ENCODE measurements at places on chromosomes 5 and 9.

DNA sequence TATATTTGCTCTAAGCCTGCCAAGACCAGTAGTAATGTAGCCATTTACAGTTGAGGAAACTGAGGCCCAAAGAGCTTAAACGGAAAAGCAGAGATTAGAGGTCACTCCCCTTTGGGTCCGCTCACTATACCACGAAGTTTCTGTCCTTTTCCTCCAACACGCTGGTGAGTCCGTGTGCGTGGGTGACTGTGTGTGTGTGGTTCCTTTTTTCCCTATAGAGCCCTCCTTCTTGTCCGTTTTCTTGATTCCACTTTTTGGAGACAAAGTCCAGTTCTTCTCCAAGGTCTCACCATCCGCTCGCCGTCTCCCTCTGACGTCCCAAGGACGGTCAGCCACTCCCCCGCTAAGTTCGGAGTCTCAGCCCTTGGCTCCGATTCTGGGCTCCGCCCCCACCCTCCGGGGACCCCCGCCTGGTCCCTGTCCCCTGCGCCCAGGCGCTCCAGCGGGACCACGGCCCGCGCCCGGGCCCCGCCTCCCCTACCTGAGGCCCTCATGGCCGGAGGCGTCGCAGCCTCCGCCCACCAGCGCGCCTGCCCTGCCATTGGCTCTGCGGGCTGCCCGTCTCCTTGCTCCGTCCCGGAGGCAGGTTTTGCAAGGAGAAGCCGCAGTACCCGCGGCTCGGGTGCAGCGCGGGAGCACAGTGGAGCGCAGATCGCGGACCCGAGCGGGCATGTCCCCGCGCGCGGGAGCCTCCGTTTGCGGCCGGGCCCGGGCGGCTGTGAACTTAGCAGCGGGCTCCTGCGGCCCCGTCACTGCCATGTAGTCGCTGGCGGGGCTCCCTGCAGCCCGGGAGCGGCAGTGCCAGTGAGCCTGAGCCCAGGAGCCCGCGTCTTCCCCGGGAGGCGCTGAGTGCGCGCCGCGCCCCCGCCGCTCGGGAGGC is at the start of gene MAST4:
MAST4 (plus strand) TSS at position 638 of the 880 bp plus-strand sequence. CDS start 263 bp downstream, outside the sequence.
- DNase-seq: peak; percentile 11

GRCh38 chr9:125325826-125326225 is 64.2 kb downstream of the GAPVD1 start:
- no peak for DNase-seq

GRCh38 chr9:137454597-137455358 is 4.4 kb downstream of the NSMF start:
- no peak for DNase-seq

- no peak for DNase-seq
Measured at GRCh38 chr5:10607023-10607665, 43.3 kb downstream of the ANKRD33B start.

DNA sequence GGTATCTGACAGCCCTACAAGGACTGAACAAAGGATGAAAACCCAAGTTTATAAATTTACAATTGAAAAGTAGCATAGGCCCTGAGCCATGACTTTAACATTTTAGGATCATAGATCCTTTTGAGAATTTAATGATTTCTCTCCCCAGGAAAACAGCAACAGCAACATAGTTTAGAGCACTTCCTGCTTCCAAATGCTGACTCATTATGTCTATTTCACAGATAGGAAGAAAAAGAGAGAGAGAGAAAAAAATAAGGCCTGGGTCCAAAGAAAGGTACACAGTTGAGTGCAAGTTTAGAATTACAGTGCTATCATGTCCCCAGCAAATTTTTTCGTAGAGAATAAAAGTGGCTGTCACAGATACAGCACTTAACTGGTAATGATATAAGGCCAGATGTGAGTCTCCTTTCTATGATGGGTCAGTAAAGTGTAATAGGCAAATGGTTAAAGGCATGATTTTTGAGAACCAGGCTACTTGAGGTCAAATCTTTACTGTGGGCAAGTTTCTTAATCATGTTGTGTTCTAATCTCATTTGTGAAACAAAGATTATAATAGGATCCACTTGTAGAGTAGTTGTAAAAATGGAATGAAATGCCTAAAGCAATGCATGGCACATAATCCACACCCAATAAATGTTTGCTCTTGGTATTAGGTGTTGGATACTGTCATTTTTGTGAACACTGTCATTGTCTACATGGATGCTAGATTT is 12.3 kb upstream of the PPP2R2B start:
- DNase-seq: no peak

DNA sequence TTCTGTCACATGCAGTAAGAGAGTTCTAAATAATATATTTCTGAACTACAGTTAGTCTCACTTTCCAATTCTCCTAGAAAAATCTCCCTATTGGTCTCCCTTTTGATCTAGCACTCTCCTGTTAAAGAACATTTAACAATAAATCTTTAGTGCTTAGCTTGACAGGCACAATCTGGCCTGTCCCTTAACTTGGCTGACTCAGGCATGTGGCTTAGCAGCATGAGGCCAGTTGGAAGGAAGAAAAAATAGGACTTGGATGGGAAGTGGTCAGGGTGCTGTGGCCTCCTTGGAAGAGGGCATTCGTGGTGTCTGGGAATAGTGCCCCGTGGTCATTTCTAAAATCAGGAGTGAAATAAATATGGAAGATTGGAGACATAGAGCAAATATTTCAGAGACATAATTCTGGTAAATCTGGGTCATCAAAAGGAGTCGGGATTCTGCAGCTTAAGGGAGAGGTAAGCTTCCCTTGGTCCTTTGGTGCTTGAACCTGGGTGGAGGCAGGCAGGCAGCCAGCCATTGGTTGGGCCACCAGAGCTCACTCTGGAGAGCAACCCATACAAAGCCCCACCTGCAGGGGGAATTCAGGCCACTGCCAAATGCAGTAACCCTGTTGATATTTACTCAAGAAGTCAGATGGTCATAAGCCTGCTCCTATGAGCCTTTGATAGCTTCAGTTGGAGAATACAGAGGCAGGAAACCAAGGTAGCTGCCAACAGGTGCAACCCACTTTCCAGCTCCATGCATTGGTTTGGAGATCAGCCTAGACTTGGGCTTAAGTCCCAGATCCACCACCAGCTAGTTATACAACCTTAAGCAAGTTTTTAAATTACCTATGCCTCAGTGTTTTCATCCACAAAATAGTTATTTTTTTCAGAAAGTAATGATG is 28.8 kb upstream of the TLE4 start:
- DNase-seq: no peak

DNA sequence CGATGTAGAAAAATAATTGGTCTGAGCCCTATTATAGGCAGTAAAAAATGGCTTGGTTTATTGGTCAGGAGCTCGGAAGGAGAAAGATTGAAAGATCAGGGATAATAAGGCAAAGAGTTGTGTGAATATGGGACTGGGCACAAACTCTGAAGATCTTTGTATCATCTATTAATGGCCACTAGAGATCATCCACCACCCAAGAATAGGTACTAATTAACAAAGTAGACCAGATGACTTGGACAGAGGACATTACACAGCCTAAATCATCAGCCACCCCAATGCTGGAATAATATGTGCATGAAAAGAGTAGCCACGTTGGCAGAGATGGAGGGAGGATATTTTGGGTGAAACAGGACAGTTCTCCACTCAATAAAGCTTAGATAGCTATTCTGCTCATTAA is 364.1 kb downstream of the EFNA5 start:
- DNase-seq: no peak

GRCh38 chr9:110355911-110356310 is 18.2 kb upstream of the TXNDC8 start:
- DNase-seq: no peak

- DNase-seq: no peak
Measured at GRCh38 chr5:178186427-178186826, 744 bp downstream of the GMCL2 start.

- DNase-seq: no peak
Measured at GRCh38 chr5:131416729-131417128, 152.9 kb downstream of the CDC42SE2 start.

DNA sequence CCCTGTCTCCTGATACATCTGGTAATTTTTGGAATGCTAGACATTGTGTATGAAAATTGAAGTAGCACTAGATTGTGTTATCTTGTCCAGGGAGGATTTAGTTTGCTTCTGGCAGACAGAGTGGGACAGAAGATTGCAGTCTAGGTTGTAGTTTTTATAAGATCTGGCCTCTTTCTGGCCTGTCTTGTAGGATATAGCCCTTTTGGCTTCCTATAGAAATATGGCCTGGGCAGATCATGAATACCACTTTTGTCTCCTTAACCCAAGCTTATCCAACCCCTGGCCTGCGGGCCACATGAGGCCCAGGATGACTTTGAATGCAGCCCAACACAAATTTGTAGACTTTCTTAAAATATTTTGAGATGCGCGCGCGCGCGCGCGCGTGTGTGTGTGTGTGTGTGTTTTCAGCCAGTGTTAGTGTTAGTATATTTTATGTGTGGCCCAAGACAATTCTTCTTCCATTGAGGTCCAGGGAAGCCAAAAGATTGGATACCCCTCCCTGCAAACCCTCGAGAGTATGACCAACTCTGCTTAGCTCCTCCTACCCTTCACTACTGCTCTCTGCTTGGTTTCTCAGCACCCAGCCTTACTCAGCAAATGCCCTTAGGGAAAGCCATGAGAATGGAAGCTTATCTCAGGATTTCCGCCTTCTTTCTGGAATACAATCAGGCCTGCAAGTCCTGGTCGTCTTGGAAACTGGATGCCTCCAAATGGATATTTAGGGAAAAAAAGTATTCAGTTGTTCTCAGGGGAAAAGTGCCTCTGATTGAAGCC is 26.5 kb downstream of the ANKRD33B start:
- DNase-seq: no peak

DNA sequence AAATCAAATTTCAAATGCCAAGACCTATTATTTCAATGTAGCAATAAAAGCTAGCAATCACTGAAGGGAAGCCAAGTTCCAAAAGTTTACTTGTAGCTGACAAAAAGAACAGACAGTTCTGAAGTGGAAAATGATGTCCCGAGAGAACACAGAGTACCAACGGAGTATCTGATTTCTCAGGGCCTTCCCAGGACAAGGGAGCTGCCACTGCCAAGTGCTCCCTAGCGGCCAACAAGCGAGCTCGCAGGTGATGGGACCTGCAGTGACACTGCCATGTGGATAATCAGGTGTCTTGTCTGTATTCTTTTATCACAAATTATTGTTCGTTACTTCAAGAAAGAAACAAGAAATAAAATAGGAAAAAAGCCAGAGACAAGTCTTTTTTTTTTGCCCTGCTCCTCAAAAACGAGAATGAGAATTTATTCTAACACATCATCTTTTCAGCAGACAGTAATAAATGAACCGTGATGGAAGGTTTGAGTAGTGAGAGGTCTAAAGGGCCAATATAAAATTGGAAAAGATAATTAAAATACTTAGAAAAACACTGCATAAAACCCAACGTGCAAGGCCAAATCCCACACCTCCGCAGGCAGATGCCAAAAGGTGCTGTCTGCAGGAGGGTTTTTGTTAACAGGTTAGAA is 159.4 kb downstream of the MYO10 start:
- no peak for DNase-seq

GRCh38 chr5:150596826-150597225 is 43.6 kb upstream of the SYNPO start:
- DNase-seq: no peak

DNA sequence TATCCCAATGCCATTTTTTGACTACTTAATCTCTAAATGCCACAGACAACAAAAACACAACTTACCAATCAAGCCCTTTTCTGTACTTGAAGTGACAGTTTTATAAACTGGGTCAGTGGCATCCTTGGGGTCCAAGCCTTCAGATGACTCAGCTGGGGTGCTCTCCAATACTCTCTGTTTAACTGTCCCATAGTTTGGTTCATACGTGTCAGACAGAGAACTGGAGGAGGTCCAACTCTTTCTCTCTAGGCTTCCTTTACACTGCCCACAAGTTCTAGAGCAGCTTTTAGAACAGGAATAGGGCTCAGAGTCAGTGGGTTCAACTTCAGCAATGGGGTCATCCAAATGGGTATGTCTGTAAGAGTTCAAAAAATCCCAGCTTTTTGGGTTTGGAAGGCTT is 166.9 kb downstream of the CDC42SE2 start:
- no peak for DNase-seq

GRCh38 chr9:101269591-101270283 is 115.1 kb downstream of the BAAT start:
- DNase-seq: no peak

DNA sequence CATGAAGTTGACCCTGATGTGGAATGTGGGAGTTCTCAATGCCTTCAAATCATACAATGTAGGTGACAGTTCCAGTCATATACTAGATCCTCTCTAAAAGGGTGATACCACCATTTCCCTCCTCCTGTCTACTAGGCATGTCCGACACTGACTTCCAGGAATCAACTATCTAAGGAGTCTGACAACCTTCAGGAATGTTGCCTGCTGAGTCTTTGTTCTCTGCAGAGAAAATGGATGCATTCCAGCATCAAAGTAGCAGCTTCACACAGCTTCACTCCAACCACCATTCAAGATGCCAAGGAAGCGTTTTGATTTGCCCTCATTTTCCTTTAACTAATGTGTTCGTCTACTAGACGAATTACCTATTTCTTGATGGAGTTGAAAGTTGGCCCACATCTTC is 530.2 kb downstream of the EBF1 start:
- no peak for DNase-seq

Data from NCI-H1417 treated with DMSO at 0.1 percent for 48 hours (cell line).